ENCODE measurements at places on chromosomes 6 and 20.

- DNase-seq: peak; percentile 68
Measured at GRCh38 chr6:46756469-46757213, 9.9 kb downstream of the ANKRD66 start.

DNA sequence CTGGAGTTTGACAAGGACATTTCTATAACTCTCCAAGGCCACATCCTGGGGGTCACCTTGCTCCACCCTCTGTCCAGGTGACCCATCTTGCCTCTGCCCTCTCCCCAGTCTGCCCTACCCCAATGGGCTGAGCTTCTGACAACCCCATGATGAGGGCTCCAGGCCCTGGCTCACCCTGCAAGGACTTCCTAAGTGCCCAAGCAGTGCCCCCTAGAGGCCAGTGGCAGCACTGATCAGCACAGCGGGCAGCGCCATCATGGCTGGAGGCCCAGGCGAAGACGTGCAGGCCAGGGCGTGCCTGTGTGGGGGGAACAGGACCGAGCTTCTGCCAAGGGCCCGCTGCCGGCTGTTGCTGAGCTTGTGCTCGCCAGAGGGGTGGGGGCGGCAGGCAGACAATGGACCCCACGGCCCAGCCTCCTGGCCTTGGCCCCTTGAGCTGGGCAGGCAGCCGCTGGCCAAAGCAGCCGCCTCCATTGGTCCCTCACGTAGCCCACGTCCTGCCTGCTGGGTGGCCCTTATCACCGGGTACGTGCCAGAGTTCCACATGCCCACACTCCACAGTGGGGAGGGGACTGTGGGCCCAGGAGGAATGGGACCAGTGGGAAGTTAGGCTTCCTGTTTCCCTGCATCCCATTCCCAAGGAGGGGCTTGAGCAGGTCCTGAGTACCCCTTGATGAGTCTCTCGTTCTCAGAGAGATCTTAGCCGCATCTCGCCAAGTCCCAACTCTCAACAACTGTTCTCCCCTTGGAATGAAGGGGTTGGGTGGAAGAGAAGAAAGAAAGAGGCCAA is 64.3 kb downstream of the MRPL14 start:
- peak; percentile 46 for DNase-seq

GRCh38 chr6:89509777-89510281 is 76.9 kb downstream of the ANKRD6 start:
- peak; percentile 42 for DNase-seq

DNA sequence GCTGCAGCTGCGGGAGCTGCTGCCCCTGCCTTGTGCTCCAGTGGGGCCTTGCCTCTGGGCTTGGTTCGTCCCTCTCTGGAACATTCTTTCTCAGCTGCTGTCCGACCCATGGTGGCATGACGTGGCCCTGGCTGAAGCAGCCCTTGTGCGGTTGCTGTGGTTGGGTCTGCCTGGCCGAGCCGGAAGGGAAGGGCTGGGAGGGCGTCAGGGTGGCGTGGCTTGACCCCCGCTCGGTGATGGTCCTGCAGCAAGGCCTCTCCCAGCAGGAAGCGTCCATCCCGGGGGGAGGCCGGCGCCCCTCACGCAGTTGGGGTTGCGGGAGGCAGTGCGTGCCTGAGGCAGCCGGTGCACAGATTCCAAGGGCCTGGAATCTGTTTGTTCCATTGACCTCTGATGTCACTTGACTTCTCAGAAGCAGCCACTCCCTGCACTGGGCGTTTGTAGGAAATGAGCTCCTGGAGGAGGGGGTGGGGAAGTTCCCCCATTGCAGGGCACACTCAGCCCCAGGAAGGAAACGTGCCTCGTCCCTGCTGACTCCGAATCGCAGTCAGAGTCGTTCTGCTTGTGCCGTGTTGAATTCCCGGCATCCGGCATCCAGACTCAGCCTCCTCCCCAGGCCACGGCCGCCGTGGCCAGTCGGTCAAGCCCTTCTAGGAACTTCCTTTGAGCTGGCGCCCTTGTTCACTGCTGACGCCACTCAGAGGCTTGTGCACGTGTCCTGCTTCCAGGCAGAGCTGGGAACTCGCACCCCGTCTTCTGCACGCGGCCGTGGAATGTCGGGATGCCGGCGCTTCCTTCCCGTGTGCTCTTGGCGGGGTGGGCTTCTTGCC is 9.7 kb upstream of the TNFRSF6B start:
- DNase-seq: peak; percentile 91

GRCh38 chr20:44770484-44771171 is 25.0 kb downstream of the KCNK15 start:
- no peak for DNase-seq

- DNase-seq: no peak
Measured at GRCh38 chr6:156982168-156982567, 205.0 kb downstream of the ARID1B start.

- DNase-seq: no peak
Measured at GRCh38 chr20:34074101-34074760, 37.8 kb downstream of the EIF2S2 start.
